HCT116 (cell line): ENCODE measurements at places on chromosomes 16 and 17.
A peak's percentile ranks its signal among the peaks of the same experiment; 100 is the strongest.

GRCh38 chr17:31858642-31859486 is at the start of gene COPRS:
Gene COPRS (minus strand): TSS chr17:31859244. CDS start chr17:31859199, 45 bp downstream.
- DNase-seq = peak; percentile 54

DNA sequence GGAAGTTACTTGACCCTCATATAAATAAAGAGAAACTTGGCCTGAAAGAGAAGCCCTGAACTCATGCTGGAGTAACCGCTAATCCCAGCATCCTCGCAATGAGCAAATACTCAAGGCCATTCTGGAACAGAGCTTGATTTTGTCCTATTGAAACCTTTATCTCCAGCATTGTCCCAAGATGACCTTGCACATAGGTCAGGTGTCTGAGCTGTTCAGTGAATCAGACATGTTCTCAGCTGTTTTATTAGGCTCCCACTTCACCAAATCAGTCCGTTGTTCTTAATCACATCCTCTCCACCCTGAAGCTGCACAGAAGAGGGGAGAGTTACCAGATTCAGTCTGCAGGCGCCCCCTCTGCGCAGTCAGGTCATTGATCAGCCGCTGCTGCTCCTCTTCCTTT is 9.1 kb upstream of the MYH1 start:
- DNase-seq = no peak

DNA sequence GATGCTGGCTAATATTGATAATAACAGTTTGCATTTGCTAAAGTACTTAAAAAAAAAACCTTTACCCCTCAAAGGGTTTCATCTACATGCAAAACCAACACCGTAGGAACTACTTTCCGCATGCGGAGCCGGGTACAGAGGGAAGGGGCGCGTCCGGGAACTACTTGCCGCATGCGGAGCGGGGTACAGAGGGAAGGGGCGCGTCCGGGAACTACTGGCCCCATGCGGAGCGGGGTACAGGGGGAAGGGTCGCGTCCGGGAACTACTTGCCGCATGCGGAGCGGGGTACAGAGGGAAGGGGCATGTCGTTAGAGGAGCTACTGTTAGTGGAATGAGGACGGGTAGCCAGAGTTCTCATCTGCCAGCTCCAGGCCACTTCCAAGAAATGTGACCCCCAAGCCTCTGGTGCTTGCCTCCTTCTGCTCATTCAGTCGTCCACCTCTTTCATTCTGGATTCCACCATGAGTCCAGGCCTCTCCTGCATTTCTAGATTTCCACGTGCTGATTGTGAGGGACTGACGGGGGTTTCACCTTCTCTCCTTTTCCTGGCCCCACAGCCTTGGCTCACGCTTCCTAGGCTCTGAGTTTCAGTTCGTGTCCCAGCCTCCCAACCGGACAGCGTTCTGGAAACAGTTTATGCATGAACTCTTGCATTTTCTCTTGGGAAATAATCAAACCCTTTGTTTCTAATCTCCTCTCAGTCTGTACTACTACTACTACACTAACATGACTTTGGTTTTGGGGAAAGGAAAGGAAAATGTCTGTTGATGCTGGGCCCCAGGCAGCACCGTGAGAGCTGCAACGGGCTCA is 26.9 kb downstream of the MINK1 start:
- no peak for DNase-seq

DNA sequence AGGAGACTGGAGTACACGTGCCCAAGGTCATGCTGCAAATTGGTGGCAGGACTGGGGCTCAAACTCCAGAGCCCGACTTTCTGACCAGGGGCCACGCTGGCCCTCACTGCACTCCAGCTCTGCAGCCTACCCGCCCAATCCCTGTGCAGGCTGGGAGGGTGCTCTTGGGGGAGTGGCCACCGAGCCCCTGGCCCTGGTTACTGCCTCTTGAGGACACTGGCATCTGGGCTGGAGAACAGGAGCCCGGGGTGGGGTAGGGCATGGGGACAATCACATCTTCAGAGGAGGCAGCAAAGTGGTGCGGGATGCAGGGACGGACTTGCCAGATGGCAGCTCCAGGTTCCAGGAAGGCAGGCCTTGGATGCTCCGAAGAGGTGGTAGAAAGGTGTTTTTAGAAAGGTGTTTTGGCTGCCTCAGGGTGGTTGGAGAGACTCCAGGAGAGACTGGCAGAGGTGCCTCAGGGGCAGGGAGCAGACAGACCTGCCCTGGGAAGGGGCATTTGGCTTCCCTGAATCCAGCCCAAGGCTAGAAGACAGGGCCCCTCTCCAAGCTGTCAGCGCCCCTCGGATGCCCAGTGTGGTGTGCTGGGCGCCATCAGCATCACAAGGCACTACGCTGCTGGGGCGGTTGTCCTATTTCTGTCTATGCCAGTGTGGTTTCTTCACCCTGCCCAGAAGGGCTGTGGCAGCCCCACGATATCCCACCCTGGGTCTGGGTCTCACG is 220.6 kb downstream of the NTN1 start:
- DNase-seq = no peak

DNA sequence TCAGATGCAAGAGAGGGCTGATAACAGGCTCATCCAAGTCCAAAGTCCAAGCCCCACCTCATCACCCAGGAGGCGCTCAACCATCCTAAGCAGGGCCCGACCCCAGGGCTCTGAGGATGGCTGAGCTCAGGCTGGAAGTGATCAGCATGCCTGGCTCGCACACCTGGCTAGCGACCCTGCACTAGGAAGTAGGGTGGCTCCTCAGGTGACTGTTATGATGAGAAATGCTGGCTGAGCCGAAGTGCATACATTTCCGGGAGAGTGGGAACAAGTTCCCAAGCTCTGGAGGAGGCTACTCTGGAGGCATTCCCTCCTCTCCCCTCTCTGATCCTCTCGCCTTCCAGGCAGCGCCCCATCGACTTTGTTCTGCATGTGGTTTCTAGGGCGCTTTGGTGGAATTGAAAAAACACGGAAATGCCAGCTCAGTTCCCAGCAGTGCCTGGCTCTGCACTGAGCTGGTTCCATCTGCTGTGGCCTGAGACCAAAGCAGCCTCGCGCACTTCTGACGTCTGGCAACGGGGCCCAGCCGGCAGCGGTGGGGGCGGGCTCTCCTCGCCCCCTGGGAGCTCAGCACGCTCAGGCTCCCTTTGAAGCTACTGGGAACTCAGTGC is 130.3 kb downstream of the IRF8 start:
- no peak for DNase-seq

- no peak for DNase-seq
Measured at GRCh38 chr16:72924537-72924926, 123.4 kb downstream of the ZFHX3 start.

DNA sequence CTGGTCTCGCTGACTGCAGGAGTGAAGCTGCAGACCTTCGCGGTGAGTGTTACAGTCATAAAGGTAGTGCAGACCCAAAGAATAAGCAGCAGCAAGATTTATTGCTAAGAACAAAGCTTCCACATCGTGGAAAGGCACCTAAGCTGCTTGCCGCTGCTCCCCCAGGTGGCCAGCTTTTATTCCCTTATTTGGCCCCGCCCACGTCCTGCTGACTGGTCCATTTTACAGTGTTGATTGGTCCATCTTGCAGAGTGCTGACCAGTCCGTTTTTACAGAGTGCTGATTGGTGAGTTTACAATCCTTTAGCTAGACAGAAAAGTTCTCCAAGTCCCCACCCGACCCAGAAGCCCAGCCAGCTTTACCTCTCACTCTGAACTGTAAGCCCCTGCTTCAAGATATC is 227.8 kb downstream of the ABCC12 start:
- DNase-seq = peak; percentile 24

- DNase-seq = no peak
Measured at GRCh38 chr16:3884398-3884797, 3.9 kb upstream of the CREBBP start.
